ENCODE measurements at places on chromosomes 16 and 17.
A peak's percentile ranks its signal among the peaks of the same experiment; 100 is the strongest.

GRCh38 chr16:84570739-84571403, 47.0 kb downstream of the COTL1 start:
- H3K27me3 ChIP-seq = no peaks in the 10 kb centered on the region
- H3K4me1 ChIP-seq = peaks cover 42% of the 10 kb centered on the region
- no peak overlapping the region for H3K27ac ChIP-seq

- no peaks in the 10 kb centered on the region for H3K36me3 ChIP-seq
- peaks cover 30% of the 10 kb centered on the region for H3K27me3 ChIP-seq
- DNase-seq = no peak
- peaks cover 3% of the 10 kb centered on the region for H3K4me1 ChIP-seq
- no peak overlapping the region for H3K27ac ChIP-seq
Measured at GRCh38 chr17:77893144-77894044, 65.1 kb upstream of the TNRC6C start.

DNA sequence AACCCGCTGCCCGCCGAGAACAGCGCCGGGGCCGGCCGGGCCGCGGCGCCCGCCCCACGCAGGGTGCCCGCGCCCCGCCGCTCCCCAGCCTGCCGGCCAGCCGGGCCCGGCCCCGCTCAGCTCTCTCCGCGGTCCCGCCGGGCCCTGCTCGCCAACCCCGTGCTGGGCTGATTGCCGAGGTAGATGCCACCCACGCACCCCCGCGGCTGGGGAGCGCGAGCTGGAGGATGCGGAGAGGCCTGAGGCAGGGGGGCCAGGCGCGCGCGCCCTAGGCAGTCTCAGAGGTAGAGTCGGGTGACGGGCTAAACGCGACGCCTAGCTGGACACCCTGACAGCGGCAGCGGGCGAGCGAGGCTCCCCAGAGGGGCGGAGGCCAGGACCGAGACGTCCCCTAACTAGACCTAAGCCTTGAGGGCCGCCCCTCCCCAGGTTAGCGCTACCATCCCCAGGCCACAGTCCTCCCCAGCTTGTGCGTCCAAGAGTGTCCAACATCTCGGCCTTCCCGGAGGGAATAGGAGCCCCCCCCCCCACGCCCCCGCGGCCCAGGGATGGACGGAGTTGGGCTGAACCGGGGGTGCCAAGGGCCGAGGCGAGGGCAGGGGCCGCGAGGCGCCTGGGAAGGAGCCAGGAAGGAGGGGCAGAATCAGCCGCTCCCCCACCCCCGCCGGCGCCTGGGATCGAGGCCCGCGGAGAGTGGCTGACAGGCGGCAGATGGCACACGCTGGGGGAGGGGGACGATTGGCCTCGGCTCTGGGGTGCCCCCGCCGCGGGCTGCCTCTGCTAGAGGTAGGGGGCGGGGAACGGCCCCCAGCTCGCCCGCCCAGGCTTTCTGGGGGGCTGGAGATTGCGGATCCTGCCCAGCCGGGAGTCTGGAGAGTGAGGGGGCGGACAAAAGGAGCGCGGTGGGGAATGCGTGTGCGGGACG, 2.5 kb upstream of the ZNF423 start:
- H3K27me3 ChIP-seq = peaks cover 52% of the 10 kb centered on the region
- no peak overlapping the region for H3K27ac ChIP-seq
- H3K4me3 ChIP-seq = peak overlapping the region; percentile 58
- DNase-seq = peak; percentile 68
- H3K36me3 ChIP-seq = peaks cover 2% of the 10 kb centered on the region
- peaks cover 3% of the 10 kb centered on the region for H3K4me1 ChIP-seq

- no peak for DNase-seq
- no peak overlapping the region for H3K4me3 ChIP-seq
- H3K27me3 ChIP-seq = peaks cover 2% of the 10 kb centered on the region
- no peak overlapping the region for H3K27ac ChIP-seq
- no peaks in the 10 kb centered on the region for H3K36me3 ChIP-seq
Measured at GRCh38 chr17:63116228-63116627, 150.2 kb downstream of the TANC2 start.

DNA sequence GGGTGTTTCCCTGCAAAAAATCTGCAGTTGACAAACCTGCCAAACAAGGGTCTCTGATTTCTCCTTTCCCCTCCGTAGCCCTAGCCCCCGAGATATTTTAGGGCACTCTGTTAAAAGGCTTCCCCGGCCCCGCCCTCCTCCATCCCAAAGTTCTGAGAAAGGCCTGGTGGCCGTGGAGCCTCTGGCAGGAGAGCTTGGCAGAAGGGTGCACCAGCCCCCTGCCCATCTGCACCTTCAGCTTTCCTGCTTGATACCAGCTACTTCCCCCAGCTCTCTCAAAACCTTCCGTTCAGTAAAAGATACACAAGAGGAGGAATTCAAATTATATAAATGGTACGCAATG, 711 bp upstream of the CANT1 start:
- peaks cover 10% of the 10 kb centered on the region for H3K36me3 ChIP-seq
- peak overlapping the region; percentile 92 for H3K27ac ChIP-seq
- peak overlapping the region; percentile 89 for H3K4me3 ChIP-seq
- no peak for DNase-seq
